ENCODE measurements at places on chromosomes 6 and 20.

DNA sequence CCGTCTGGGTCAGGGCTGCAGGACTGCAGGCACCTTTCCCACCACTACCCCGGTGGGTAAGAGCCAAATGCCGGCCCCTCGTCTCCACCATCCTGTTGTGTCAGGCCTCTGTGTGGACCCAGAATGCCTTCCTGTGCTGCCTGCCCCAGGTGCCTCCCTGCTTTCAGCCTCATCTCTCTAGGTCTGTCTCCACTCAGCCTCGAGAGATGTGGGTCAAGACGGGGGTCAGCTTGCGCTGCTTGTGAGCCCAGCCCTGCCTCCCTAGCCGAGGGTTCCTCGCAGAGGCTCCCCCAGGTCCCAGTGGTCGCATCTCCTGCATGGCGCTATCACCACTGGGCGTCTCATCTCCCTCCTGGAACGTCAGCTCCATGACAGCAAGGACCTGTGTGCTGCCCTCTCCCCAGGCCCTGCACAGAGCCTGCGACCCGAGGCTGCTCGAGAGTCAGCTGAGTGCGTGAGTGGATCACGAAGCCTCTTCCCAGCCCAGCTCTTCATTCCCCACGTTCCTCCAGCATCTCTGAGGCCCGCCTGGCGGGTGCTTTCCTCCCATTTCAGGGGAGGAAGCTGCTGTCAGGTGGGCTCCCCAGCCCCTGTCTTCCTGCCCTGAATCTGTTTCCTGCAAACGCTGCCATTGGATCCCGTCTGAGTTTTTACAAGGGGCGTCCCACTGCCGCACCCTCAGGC is 38.7 kb upstream of the ZBP1 start:
- no peak for DNase-seq

DNA sequence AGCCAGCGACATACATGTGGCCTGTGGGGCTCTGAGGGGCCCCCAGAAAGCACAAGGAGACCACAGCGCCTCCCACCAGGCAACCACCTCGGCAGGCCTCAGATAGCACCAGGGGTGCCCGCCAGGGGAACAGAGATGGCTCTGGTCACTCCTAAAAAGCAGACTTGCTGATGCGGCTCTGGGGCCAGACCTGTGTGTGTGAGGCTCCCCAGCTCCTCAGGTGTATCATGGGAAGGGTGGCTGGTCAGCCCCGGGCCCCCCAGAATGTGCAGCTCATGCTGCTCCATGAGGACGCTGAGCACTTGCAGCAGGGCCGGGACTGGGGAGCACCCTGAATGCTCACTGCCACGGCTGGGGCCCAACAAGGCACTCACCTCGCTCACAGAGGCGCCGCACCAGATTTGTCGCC is 60.2 kb downstream of the PYGB start:
- DNase-seq: no peak

GRCh38 chr6:16180696-16181438 is 52.0 kb downstream of the MYLIP start:
- DNase-seq: no peak

GRCh38 chr6:39189915-39190544 is 39.2 kb downstream of the KCNK5 start:
- DNase-seq: no peak

DNA sequence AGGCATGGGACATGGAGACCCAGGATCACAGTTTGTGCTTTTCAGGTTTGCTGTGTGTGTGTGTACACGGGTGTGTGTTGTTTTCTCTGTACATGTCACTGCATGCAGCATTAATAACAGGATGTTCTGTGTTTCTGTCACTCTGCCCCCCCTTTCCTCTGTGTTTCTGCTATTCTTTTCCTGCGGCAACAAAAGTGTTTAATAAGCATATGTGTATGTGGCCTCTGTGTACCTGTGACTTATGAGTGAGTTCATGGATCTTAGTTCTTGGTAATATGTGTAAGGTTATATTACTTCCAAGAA is 9.8 kb downstream of the SYNGAP1 start:
- DNase-seq: peak; percentile 55

DNA sequence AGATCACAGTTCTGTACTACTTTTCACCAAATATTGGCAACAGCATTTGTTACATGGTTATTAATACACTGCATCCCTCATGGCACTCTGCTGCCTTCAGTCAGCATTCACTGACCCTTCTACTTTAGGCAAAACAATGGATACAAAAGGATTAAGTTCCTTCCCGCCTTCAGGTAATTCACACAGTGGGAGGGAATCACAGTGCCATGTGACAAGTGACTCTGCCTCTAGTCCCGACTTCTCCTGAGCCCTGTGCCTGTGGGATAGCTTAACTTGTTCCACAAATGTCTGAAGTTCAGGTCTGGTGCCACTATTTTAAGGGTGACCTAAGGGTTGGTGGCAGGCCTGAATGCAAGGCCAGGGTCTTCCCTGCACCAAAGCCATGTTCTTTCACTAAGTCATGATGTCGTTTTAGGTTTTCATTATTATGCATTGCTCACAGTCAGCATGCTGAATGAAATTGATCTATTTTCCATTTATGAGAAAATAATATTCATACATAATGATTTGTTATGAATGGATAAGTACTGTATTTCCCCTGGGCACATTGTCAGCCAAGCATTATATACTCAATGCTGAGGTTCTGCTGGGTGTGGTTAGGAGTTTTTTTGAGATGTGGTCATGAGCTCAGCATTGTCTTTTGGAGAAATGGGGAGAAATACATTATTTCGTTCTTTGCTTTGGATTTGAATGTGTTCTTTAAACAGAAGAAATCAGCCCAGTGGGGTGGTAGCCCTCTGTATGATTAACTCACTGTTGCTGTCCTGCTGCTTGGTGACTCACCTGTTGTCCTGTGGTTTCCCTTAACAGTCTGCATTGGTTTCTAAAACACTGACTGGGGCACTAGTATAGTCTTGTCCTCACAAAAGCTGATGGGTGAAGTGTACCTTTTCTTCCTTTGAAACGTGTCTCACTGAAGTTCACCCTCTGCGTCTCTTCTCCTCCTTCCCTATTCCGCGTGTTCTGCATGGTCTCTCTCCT is 66.4 kb downstream of the AFDN start:
- DNase-seq: no peak

GRCh38 chr6:147805155-147805554 is 296.7 kb downstream of the SAMD5 start:
- DNase-seq: no peak

DNA sequence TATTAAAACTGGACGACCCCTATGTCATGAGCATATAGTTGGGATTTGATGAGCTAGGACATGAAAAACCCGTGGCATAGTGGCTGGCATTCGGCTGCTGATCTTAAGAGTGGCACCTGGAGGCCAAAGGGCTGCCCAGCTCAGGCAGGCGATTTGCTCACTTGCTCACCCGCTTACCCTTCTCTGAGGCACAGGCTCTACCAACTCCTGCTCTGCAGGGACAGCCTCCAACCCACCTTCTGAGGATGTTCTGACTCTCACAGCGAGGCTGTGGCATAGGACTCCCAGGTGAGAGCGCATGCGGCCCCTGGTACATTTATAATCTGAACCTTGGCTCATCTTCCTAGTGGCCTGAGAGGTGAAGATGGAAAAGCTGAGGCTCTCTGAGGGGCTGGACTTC is 995 bp downstream of the RSPO4 start:
- DNase-seq: no peak

- DNase-seq: no peak
These were observed 42.1 kb upstream of the ARMC2 start for GRCh38 chr6:108806171-108806570.

- DNase-seq: no peak
These were observed 70.8 kb downstream of the PYGB start for GRCh38 chr20:25318471-25319240.

DNA sequence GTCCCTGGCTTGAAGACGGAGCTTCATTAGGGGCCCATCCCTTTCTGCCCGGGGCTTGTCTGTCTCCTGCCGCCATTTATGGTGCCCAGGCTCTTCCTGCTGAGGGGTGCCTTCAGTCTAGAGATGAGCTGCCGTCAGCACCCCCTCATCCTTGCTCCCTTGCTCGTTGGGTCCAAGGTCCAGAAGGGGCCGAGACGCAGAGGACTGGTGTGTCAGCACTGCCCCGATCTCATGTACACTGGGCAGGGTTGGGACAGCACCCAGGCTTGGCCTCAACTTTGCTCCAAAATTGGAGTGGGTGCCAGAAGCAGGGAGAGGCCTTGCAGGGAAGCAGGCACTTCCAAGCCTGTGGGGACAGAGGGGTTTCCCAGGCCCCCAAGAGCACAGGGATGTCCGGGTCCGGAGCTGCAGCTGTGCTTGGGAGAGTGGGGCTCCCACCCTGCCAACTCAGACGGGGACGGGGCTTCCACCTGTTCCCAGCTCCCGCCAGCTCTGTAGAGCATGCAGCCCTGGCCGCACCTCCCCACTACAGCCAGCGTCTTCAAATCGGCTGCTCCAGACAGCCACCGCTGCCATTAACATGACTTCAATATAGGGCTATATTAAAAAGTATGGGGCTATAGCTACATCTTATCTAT is 488.8 kb downstream of the TENT5A start:
- DNase-seq: no peak

DNA sequence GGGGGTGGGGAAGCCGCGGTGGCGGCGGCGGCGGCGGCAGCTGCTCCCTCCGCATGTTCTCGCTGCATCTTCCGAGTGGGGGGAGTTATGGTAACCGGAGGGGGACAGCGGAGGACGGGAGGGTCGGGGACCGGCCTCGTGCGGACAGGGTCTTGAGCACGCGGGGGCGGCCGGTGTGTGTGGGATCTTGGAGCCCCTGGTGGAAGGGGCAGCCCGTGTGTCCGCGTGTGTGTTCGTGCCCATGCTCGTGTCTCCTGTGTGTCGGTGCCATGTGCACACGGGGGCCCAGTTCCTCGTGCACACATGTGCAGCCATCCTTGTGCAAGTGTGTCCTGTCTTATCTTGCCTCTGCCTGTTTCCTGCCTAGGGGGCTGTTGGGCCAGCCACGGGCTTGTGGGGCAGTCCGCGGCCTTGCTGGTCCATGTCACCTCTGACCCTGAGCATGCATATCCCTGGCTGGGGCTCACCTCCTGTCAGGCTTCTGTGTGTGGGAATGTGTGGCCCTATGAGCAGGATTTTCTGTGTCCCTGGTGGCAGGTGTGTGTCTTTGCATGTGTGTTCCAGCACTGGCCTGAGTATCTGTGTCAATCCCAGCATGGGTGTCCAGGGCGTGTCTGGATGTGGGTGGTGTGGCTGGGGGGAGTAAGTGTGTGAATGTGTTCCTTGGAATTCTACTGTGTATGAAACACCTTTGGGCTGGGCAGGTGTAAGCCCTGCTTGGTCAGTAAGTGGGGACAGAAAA is 8.5 kb downstream of the SYNGAP1 start:
- DNase-seq: peak; percentile 28

- no peak for DNase-seq
These were observed 30.8 kb downstream of the GNAS start for GRCh38 chr20:58883241-58883691.

- no peak for DNase-seq
These were observed 58.5 kb downstream of the SRC start for GRCh38 chr20:37404461-37404890.

Measured in CD4-positive, alpha-beta T cell treated with Interleukin-6 at 100 ng/mL for 8 hours (primary cell).